ENCODE measurements at places on chromosomes 4 and X. TPM values are rescaled to one million over a fixed set of nuclear protein-coding genes. Genes with fewer than 3 reads are reported as not detected.

DNA sequence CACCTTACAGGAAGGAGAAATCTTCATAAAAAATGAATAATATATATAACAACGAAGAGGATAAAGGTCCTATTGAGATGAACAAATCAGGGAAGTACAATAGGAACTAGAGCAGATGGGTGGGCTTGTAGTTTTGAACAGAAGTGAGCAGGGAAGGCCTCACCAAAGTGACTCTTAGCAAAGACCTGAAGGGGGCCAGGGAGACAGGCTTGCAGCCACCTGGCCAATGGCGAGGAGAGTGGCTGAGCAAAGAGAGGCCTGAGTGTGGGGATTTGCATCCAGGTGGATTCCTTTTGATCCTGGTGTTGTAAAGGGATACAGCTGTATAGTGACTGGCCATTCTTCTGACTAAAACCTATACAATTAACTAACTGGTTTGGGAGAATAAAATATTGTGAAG lies 354.1 kb downstream of the CAMK2D start:
- no peak overlapping the region for H3K4me3 ChIP-seq
- H3K27me3 ChIP-seq = no peaks in the 10 kb centered on the region
- H3K27ac ChIP-seq = no peak overlapping the region
- DNase-seq = no peak
- no peaks in the 10 kb centered on the region for H3K4me1 ChIP-seq
- no peaks in the 10 kb centered on the region for H3K36me3 ChIP-seq

DNA sequence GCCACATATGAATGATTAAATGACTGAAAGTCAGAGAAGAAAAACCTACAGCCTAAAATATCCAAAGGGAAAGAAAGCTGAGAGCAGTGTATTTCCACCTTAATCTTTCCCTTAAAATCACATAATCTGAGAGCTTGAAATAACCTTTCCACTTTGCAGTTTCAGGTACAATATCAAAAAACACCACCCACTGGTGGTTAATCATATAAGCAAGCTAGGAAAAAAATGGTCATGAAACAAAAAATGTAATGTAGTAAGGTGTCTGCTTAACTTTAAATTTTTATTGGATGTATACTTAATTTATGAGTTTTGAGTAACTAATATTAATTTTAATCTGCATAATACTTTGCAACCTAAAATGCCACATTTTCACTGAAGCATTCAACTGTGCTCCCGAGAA lies 3.2 kb downstream of the PRDM5 start:
- H3K36me3 ChIP-seq = no peaks in the 10 kb centered on the region
- H3K4me1 ChIP-seq = peaks cover 27% of the 10 kb centered on the region
- H3K27me3 ChIP-seq = no peaks in the 10 kb centered on the region

DNA sequence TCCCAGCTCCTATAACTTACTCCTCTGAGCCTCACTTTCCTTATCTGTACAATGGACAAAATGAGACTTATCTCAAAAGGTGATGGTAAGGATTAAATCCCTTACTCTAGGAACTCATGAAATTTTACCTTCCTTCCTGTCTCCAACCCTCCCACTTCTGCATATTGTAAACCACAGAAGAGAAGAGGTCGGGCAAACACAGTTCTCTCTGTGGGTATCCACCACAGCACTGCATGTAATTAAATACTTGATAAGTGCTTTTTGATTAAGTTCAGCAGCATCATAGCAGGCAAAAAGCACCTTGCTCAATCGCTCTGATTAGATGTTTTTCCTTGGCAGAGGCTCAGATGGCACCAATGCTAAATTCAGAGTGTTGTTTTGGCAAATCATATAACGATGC lies 17.3 kb upstream of the TMEM192 start:
- H3K4me3 ChIP-seq = no peak overlapping the region
- no peaks in the 10 kb centered on the region for H3K4me1 ChIP-seq
- H3K27ac ChIP-seq = no peak overlapping the region
- DNase-seq = no peak
- H3K27me3 ChIP-seq = no peaks in the 10 kb centered on the region

EREG gene
- total RNA-seq = 1.2 TPM

DNA sequence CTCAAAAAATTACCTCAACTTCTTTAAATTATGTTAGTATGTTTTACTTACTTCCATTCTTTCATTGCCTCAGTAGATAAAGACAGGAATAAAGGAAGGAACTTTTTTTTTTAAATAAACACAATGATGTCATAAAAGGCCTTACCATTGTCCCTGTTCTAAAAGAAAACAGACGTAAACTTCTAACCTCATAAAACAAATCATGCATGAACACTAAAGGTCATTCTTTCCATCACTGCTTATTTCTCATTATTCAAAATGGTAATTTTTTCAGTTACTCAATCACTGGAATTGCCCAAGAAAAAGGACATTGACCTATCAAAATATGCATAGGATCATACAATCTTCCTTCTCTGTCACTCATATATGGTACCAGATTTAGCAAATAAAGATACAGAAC lies 32.2 kb upstream of the ARMCX2 start:
- H3K4me1 ChIP-seq = no peaks in the 10 kb centered on the region
- H3K27ac ChIP-seq = no peak overlapping the region
- DNase-seq = no peak
- H3K27me3 ChIP-seq = no peaks in the 10 kb centered on the region
- H3K4me3 ChIP-seq = no peak overlapping the region
- H3K36me3 ChIP-seq = no peaks in the 10 kb centered on the region

DNA sequence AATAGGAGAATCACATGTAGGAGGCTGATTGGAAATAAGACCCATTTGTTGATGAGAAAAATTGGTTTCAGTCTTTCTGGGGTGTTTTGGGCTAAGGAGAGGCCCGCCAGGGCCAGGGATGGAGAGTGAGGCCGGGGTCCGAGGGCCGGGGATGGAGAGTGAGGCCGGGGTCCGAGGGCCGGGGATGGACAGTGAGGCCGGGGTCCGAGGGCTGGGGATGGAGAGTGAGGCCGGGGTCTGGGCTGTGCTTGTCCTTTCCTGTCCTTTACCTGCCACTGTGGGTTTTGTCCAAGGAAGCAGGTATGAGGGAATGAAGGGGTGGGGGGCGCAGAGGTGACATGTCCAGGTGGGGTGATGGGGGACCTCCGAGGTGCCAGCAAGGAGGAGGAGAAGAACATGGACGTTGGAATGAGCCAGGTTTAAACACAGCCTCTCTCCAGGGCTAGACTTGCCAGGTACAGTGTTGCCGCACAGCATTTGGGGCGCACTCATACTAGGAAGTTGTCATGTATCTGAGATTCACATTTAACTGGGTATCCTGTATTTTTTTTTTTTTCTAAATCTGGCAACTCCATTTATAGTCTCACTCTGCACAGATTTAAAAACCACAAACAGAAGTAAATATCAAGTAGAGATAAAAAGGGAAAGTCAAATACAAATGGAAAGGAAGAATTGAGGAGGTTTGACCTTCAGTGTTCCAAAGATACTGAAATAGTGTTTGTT lies 8.8 kb downstream of the RGS12 start:
- no peak overlapping the region for H3K4me3 ChIP-seq
- no peaks in the 10 kb centered on the region for H3K27me3 ChIP-seq
- peaks cover 58% of the 10 kb centered on the region for H3K4me1 ChIP-seq
- H3K36me3 ChIP-seq = no peaks in the 10 kb centered on the region
- no peak overlapping the region for H3K27ac ChIP-seq

PUDP gene
- total RNA-seq = 17.2 TPM

DGAT2L6 gene
- not detected for total RNA-seq

- H3K4me1 ChIP-seq = no peaks in the 10 kb centered on the region
- no peak for DNase-seq
- no peak overlapping the region for H3K4me3 ChIP-seq
- no peaks in the 10 kb centered on the region for H3K27me3 ChIP-seq
Observed at GRCh38 chr4:32117693-32118092, 1397.5 kb downstream of the PCDH7 start.

DNA sequence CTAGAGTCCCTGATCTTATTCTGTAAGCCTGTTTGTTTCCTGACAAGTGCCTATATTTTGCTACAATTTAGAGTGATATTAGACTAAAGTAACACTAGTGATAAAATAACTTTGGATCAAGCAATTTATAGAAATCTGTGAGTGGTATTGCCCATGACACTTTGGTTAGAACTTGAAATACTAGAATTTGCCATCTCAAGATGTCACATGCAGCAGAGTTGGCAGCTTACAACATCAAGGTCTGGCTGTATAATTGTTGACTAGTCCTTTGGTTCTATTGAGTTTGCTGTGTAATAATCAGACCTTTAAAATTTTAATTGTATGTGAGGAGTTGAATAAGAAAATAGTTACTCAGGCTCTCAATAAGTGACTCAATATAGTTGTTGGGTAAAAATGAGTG lies 167.1 kb downstream of the RAPGEF2 start:
- peaks cover 51% of the 10 kb centered on the region for H3K4me1 ChIP-seq
- no peak overlapping the region for H3K27ac ChIP-seq
- no peaks in the 10 kb centered on the region for H3K27me3 ChIP-seq
- no peak overlapping the region for H3K4me3 ChIP-seq

DNA sequence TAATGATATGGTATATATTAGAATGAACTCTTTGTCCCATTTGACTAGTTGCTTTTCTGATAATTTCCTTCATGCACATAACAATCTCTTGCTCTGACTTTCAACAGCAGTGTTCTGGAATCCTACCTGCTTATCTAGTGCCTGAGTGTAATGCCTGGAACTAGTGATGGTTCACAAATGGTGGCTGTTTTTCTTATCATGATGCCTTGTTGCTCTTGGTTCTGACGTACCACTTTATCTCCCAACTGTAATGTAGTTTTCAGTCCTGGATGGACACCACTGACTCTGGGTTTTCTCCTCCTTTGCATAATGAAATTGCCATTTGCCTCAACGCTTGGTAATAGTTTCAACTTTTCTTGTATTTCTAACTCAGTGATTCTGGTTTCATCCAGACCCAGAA lies 25.5 kb upstream of the LUZP4 start:
- H3K36me3 ChIP-seq = no peaks in the 10 kb centered on the region
- H3K27me3 ChIP-seq = no peaks in the 10 kb centered on the region
- H3K4me1 ChIP-seq = no peaks in the 10 kb centered on the region
- H3K4me3 ChIP-seq = no peak overlapping the region

GRCh38 chrX:120485638-120486520 lies 16.8 kb upstream of the LAMP2 start:
- H3K4me3 ChIP-seq = peak overlapping the region; percentile 43
- peak overlapping the region; percentile 69 for H3K27ac ChIP-seq
- no peaks in the 10 kb centered on the region for H3K27me3 ChIP-seq
- peaks cover 5% of the 10 kb centered on the region for H3K4me1 ChIP-seq
- no peak for DNase-seq

DNA sequence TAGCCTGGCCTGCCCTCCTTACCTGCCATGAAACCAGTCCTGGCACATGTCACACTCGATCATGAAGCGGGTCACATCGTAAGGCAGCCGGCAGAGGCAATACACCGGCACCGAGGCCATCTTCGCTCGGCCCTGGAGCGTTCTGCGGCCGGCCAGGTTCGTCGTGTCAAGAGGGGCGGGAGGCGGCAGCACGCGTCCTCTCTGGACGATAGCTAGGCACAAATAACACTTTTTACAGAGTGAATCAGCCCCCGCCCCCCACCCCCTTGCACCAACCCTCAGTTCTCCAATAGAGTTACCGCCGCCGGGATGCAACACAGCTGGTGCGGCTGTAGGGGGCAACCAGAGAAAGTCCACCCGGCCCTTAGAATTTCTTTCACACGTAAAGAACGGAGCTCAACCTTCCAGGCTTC lies 1.7 kb downstream of the PHF8 start:
- H3K4me1 ChIP-seq = no peaks in the 10 kb centered on the region
- peak overlapping the region; percentile 74 for H3K27ac ChIP-seq
- H3K36me3 ChIP-seq = peaks cover 11% of the 10 kb centered on the region
- DNase-seq = no peak
- peak overlapping the region; percentile 73 for H3K4me3 ChIP-seq

ETDB gene
- total RNA-seq = not detected

DNA sequence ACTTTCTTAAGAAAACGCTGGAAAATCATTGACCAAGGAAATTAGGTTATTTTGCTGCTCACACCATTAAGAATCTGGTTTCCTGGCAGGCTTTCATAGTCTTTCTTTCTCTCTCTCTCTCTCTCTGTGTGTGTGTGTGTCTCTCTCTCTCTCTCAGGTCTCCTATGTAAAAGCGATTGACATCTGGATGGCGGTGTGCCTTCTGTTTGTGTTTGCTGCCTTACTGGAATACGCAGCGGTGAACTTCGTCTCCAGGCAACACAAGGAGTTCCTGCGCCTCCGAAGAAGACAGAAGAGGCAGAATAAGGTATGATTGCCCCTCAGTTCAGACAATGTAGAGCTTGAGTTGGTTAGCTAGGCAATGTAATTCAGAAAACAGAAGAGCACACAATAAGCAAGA lies 161.2 kb downstream of the GLRA2 start:
- no peaks in the 10 kb centered on the region for H3K36me3 ChIP-seq
- no peak overlapping the region for H3K4me3 ChIP-seq
- H3K4me1 ChIP-seq = no peaks in the 10 kb centered on the region
- H3K27ac ChIP-seq = no peak overlapping the region
- no peaks in the 10 kb centered on the region for H3K27me3 ChIP-seq
- DNase-seq = no peak

GRCh38 chrX:135396109-135396508 lies 25.6 kb upstream of the SMIM10L2A start:
- no peak overlapping the region for H3K4me3 ChIP-seq
- no peak for DNase-seq
- H3K27ac ChIP-seq = no peak overlapping the region
- H3K4me1 ChIP-seq = no peaks in the 10 kb centered on the region
- H3K36me3 ChIP-seq = no peaks in the 10 kb centered on the region
